ENCODE measurements at places on chromosomes 4 and X. TPM values are rescaled to one million over a fixed set of nuclear protein-coding genes. Genes with fewer than 3 reads are reported as not detected.

Gene NFKB1
- total RNA-seq, result 87.7 TPM

Gene STPG2
- total RNA-seq, result 0.13 TPM

Gene JCHAIN
- not detected for total RNA-seq

Gene SULT1E1
- total RNA-seq, result 0.97 TPM

Gene WDFY3
- 55.0 TPM for total RNA-seq

Gene MAGEA10
- not detected for total RNA-seq

Gene PRDM8
- not detected for total RNA-seq

Gene ATOH1
- total RNA-seq, result not detected

Gene BEX5
- not detected for total RNA-seq

Gene F8A2
- total RNA-seq, result not detected

Gene CTSO
- total RNA-seq, result 5.5 TPM

Gene CXorf49
- not detected for total RNA-seq

Gene MAP7D2
- 0.19 TPM for total RNA-seq

Gene TCEAL7
- 2.8 TPM for total RNA-seq

Gene DACH2
- total RNA-seq, result not detected

Gene NR3C2
- 8.9 TPM for total RNA-seq

Gene PSAPL1
- total RNA-seq, result not detected

Gene SETD7
- 72.3 TPM for total RNA-seq

Gene TMSB15A
- total RNA-seq, result 0.82 TPM

Gene GABRG1
- total RNA-seq, result not detected

Gene TSC22D3
- 24.8 TPM for total RNA-seq

Gene PLP1
- not detected for total RNA-seq

Gene BGN
- total RNA-seq, result 4.4 TPM

Gene PDGFRA
- 0.76 TPM for total RNA-seq

Gene PRRG1
- 42.5 TPM for total RNA-seq

Gene SOWAHB
- total RNA-seq, result not detected

Gene EREG
- under 0.01 TPM for total RNA-seq

Gene PRKX
- total RNA-seq, result 34.9 TPM

Gene GAB3
- 13.9 TPM for total RNA-seq

Gene ASB5
- not detected for total RNA-seq

Gene ZXDA
- total RNA-seq, result 18.3 TPM

Gene UGT2A1
- total RNA-seq, result not detected

Gene TKTL2
- not detected for total RNA-seq

Gene AMTN
- not detected for total RNA-seq

Gene F11
- not detected for total RNA-seq

Gene BEX1
- 0.32 TPM for total RNA-seq

Gene PNMA6A
- total RNA-seq, result 0.94 TPM

Gene HTR2C
- not detected for total RNA-seq

Gene PPP1R2C
- not detected for total RNA-seq

Gene XK
- under 0.01 TPM for total RNA-seq

Gene FRMPD3
- total RNA-seq, result not detected

Gene FOXP3
- total RNA-seq, result not detected

Gene CLTRN
- not detected for total RNA-seq

Gene JAKMIP1
- not detected for total RNA-seq

Gene KIF4A
- total RNA-seq, result 11.3 TPM

Gene SPATA4
- not detected for total RNA-seq

Gene GAGE13
- not detected for total RNA-seq

Gene SASH3
- not detected for total RNA-seq

Gene PLS3
- 419 TPM for total RNA-seq

Gene GUCY1A1
- total RNA-seq, result 33.7 TPM

Gene ADGRG2
- not detected for total RNA-seq

Gene PRAF2
- total RNA-seq, result 5.0 TPM

Data from bladder microvascular endothelial cell (primary cell).